ENCODE measurements at places on chromosomes 4 and X. TPM values are rescaled to one million over a fixed set of nuclear protein-coding genes. Genes with fewer than 3 reads are reported as not detected.
A peak's percentile ranks its signal among the peaks of the same experiment; 100 is the strongest.

SLC10A4 gene
- total RNA-seq = not detected

PRDM8 gene
- total RNA-seq = 7.5 TPM

GRCh38 chr4:1248245-1249147 lies at the start of gene CTBP1:
Gene CTBP1 (minus strand): TSS chr4:1249130. CDS start chr4:1241331, 7,799 bp downstream.
- DNase-seq = peak; percentile 72

DNA sequence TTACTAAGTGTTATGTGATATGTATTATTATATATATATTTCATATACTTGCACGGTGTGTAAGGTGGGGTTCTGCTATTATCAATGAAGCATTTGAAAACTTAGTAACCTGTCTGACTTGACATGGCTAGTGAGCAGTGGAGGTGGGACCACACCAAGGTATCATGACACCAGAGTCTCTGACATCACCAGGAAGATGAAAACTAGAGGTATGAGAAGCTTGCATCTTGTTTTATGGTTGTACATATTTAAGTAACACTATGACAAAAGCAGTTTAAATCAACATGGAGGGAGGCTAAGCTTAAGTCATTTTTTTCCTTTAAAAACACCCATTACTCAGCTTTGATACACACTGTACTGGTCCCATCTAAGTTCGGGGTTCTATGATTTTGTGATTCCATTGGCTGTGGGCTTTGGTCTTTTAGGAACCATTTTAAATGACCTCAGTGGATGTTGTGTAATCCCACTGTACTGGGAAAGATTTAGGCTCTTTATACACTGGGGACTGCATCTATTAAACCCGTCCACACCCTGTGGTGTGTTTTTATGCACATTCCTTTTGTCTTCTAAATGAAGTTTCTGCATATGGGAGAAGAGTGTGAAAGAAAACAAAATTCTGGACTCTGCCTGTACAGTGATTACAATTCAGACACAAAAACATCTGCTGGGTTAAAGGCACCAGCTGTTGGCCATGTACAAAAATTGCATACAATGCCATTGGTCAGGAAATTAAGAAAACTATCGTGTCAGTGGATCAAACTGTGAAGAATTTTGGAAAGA lies 570.6 kb downstream of the SPRY1 start:
- DNase-seq = no peak

GRCh38 chr4:143338313-143338712 lies 1.6 kb downstream of the GAB1 start:
- no peak for DNase-seq

DNA sequence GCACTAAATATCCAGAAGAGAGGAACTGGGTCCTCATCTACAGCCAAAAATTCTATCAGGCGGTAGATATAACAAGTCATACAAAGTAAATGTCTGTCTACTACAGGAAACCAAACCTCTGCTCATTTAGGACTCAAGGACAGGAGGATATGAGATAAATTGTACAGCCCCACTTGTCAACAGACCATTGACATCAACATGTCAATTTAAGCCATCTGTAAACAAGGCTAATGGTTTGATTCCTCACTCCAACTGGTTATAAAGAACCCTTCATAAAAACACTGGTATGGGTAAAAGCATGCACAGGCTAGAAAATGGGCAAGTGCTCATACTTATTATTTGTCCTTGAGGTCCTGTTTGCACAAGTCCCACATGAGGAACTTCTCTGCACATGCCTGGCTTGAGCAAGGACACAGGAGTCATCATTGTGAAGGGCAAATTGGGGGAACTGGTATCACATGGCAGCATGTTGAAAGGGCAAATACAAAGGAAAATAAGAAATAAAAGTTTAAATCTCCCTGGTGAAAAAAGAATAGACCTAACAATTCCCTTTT lies 13.2 kb downstream of the RTL8B start:
- DNase-seq = no peak

All from foreskin keratinocyte (primary cell).